ENCODE measurements at places on chromosomes 1 and 21.

- H3K4me3 ChIP-seq = no peak overlapping the region
- no peaks in the 10 kb centered on the region for H3K4me1 ChIP-seq
- no peaks in the 10 kb centered on the region for H3K36me3 ChIP-seq
- no peaks in the 10 kb centered on the region for H3K27me3 ChIP-seq
- no peak overlapping the region for H3K27ac ChIP-seq
Observed at GRCh38 chr1:106717591-106717990, 338.9 kb upstream of the PRMT6 start.

DNA sequence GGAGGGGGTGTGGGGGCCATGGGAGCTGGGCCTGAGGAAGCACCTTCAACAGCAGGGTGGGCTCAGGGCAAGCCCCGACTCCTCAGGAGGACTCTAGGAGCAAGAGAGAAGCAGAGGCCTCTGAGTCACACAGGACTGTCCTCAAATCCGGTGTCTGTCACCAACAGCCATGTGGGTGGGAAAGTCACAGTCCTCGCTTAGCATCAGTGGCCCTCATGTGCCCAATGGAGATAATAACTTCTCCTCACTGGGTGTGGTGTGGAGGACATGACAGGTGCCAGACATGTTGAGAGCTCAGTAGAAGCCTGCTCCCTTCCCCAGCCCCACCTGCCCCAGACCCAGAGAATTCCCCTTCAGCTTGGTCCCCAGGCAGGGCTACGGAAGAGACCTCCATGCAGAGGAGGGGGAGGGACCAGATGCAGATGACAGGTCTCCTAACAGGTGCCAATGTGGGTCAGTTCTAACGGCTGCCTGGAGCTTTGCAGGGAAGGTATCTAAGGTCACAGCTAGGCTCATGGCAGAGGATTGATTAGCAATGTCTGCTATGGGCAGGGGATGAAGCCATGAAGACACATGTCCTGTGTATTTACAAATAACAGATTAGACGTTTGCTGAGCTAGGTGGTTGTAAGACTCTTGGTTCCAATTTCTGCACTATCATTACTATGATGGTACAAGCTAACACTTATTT is 30.2 kb downstream of the TTC39A start:
- peaks cover 18% of the 10 kb centered on the region for H3K4me1 ChIP-seq
- no peaks in the 10 kb centered on the region for H3K27me3 ChIP-seq
- H3K36me3 ChIP-seq = no peaks in the 10 kb centered on the region
- H3K4me3 ChIP-seq = no peak overlapping the region
- no peak for DNase-seq

- DNase-seq = no peak
- no peaks in the 10 kb centered on the region for H3K4me1 ChIP-seq
- no peak overlapping the region for H3K4me3 ChIP-seq
- no peaks in the 10 kb centered on the region for H3K36me3 ChIP-seq
- H3K27ac ChIP-seq = no peak overlapping the region
Observed at GRCh38 chr21:19540287-19540686, 1136.7 kb upstream of the TMPRSS15 start.

DNA sequence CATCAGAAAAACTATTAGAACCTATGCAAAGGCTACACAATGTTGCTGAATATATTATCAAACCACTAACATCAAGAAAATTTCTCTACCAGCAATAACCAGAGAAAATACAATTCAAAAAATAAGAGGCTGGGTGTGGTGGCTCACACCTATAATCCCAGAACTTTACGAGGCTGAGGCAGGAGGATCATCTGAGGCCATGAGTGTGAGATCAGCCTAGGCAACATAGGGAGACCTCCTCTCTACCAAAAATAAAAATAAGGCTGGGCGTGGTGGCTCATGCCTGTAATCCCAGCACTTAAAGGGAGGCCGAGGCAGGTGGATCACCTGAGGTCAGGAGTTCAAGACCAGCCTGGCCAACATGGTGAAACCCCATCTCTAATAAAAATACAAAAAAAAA is 16.9 kb upstream of the PUM1 start:
- no peaks in the 10 kb centered on the region for H3K4me1 ChIP-seq
- no peaks in the 10 kb centered on the region for H3K27me3 ChIP-seq
- no peak overlapping the region for H3K4me3 ChIP-seq
- H3K36me3 ChIP-seq = no peaks in the 10 kb centered on the region

GRCh38 chr1:210696709-210697108 is 368.0 kb downstream of the HHAT start:
- no peaks in the 10 kb centered on the region for H3K27me3 ChIP-seq
- no peak for DNase-seq
- H3K27ac ChIP-seq = no peak overlapping the region
- H3K4me1 ChIP-seq = no peaks in the 10 kb centered on the region
- H3K4me3 ChIP-seq = no peak overlapping the region

DNA sequence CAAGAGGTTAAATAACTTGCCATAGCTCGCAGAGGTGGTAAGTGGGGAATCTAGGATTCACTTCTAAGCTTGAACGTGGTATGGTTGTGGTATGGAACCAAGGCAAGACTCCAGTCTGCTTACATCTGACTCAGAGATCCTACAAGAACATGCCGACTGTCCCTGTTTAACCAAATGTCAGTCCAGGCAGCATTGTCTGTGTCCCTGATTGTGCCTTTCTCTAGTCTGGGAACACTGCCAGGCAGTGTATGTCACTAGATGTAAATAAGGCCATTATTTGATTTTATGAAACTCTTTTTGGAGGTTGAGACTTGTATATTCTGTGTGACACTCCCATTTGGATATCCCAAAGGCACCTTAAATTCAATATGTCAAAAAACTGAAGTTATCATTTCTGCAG is 96.0 kb downstream of the NOS1AP start:
- no peaks in the 10 kb centered on the region for H3K4me1 ChIP-seq
- no peaks in the 10 kb centered on the region for H3K27me3 ChIP-seq
- DNase-seq = no peak
- no peak overlapping the region for H3K4me3 ChIP-seq

DNA sequence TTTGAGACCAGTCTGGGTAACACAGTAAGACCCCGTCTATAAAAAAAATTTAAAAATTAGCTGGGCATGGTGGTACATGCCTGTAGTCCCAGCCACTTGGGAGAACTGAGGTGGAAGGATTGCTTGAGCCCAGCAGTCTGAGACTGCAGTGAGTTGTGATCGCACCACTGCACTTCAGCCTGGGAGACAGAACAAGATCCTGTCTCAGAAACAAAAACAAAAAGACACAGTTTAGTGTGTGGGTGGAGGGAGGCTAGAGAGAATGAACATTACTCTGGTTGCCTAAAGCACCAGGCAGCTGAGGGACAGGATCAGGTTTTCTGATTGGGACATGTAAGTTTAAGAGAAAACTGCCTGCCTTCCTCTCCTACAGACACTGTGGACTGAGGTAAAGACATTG is 42.3 kb downstream of the VAMP4 start:
- H3K36me3 ChIP-seq = peaks cover 16% of the 10 kb centered on the region
- H3K4me3 ChIP-seq = no peak overlapping the region
- H3K4me1 ChIP-seq = no peaks in the 10 kb centered on the region
- no peak for DNase-seq
- no peak overlapping the region for H3K27ac ChIP-seq
- H3K27me3 ChIP-seq = no peaks in the 10 kb centered on the region

Measured in tibial artery (tissue), 4 donors.